ENCODE measurements at places on chromosomes 11 and 22. TPM values are rescaled to one million over a fixed set of nuclear protein-coding genes. Genes with fewer than 3 reads are reported as not detected.

Gene CRYBB1
- 4.6 TPM for total RNA-seq

Gene SLC16A8
- not detected for total RNA-seq

Gene C11orf91
- not detected for total RNA-seq

Gene FIBP
- 74.7 TPM for total RNA-seq

Gene TMEM121B
- 2.9 TPM for total RNA-seq

Gene RFPL3
- 0.24 TPM for total RNA-seq

Gene PKP3
- 156 TPM for total RNA-seq

Gene PIH1D2
- 3.1 TPM for total RNA-seq

Gene MS4A12
- not detected for total RNA-seq

Gene C22orf31
- 0.63 TPM for total RNA-seq

Gene RPS19BP1
- 59.1 TPM for total RNA-seq

Gene LRRC10B
- 3.2 TPM for total RNA-seq

Gene INPP5J
- 8.7 TPM for total RNA-seq

Gene RIMBP3C
- 0.34 TPM for total RNA-seq

Gene FAM118B
- total RNA-seq, result 20.2 TPM

Gene ZC3H12C
- 11.8 TPM for total RNA-seq

Gene PNPLA3
- total RNA-seq, result 5.9 TPM

Gene GAS2
- 15.6 TPM for total RNA-seq

Gene UPK3A
- total RNA-seq, result 0.62 TPM

Gene NXPE2
- not detected for total RNA-seq

Gene OR52E8
- total RNA-seq, result not detected

Gene FIBIN
- total RNA-seq, result 0.43 TPM

Gene SGSM1
- total RNA-seq, result 5.1 TPM

Gene FAM111A
- 29.1 TPM for total RNA-seq

Gene CD44
- total RNA-seq, result 54.7 TPM

Gene IL10RA
- total RNA-seq, result 0.48 TPM

Gene SLC35C1
- total RNA-seq, result 19.5 TPM

Gene OSBP2
- 8.1 TPM for total RNA-seq
